Gastrocnemius medialis (tissue), 4 donors: ENCODE measurements at places on chromosomes 4 and X. TPM values are rescaled to one million over a fixed set of nuclear protein-coding genes. Genes with fewer than 3 reads are reported as not detected.

DNA sequence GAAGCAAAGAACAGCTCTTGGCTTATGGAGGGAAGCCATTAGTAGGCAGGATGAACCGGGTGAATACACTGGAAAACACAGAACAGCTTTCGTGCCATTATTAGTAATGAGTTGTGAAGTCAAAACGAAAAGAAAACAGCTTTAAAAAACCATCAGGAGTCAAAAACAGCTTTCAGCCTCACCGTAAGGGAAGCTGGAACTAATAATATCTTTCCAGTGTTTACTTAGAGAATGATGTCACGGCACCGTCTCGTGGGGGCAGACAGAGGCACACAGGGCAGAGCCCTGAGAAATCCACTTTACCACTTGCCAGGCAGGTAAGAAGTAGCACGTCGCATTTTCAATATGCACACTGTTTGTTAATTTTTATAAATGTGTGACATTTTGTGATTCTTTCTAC, 37.9 kb upstream of the HMX1 start:
- no peak for DNase-seq

DNA sequence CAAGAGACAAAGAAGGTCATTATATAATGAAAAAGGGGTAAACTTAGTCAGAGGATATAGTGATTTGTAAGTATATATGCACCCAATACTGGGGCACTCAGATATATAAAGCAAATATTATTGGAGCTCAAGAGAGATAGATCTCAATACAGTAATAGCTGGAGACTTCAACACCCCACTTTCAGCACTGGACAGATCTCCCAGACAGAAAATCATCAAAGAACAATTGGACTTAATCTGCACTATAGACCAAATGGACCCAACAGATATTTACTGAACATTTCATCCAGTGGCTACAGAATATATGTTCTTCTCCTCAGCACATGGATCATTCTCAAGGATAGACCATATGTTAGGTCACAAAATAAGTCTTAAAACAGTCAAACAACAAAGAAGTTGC, 47.2 kb upstream of the RBMXL3 start:
- DNase-seq: no peak

GRCh38 chr4:169268951-169269760, 1.6 kb downstream of the SH3RF1 start:
- DNase-seq: no peak

DNA sequence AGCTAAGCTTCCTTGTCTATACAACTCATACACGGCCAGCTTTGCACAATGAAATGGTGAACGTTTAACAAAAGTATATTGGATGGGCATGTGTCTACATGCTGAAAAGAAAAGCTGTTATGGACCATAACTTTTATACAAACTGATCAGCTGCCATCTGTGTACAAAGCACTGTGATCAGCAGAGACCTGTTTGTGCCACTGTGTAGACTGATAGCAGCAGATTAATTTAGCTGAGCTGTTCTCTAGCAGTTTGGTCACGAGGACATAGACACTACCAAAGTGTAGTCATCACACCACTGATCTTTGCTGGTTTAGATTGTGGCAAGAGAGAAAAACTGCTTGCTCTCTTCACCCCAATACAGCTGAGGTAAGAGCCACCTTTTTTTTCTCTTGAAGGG, 124.5 kb downstream of the RAPGEF2 start:
- DNase-seq: no peak

- DNase-seq: no peak
These were observed 12.1 kb downstream of the NIPAL1 start for GRCh38 chr4:48028696-48029095.

GRCh38 chr4:4486969-4487368, 54.9 kb downstream of the STX18 start:
- no peak for DNase-seq

- no peak for DNase-seq
These were observed 2015.9 kb downstream of the PCDH7 start for GRCh38 chr4:32735856-32736590.

DNA sequence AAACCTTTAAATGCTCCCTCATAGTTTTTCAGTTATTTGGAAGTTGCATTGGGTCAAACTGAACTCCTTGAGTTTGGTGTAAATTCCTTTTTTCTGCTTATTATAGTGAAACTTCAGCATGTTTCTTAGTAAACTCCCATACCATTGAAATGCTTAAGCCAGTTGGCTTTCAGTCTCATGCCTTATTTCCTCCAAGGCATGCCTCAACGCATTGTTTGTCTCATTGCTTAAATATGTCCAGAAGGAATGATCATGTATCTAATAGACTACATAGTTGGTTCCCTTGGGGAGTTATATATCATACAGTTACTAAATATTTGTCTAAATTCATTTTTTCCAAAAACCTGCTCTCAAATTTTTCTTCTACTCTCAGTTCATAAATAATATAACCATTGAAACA, 114.0 kb downstream of the STOX2 start:
- DNase-seq: no peak

DNA sequence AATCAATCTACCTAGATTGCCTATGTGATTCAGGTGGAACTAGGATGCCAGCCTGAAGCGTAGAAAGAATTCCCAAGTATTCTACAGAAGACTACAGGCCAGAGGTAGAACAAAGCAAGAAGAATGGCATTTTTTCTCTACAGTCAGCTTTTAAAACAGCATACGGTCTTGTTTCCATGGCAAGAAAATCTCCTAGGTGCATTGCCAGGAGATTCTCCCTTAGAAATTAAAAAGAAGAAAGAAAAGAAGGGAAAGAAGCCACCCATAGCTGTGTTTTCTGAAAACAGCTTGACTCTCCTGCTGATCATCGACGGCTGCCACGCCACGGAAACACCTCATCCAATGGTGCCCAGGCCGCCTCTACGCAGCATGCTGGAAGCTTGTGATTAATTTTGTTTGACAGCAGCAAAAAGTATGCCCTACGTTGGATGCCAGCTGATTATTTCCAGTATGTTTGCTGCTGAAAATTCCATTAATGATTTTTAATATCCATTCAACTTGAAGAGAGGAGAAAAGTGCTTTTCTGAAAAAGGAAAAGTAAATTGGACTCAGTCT, 24.1 kb downstream of the ANK2 start:
- no peak for DNase-seq

GRCh38 chr4:102625232-102625930, 124.2 kb downstream of the NFKB1 start:
- no peak for DNase-seq

DNA sequence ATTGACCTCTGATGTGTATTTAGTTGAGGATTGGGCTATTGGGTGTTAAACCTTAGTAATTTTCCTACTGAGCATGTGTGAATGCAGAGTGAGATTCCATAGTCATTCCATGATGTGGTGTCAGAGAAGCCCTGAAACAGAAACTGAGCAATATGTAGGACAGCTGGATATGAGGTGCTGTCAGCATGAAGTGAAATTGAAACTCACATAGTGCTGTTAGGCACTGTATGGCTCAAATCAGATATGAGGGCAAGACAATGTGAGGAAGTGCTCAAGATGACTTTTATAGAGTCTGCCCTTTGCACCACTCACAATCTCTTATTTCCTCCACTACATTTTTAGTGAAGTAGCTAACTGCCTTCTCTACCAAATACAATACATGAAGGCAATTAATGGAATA, 188.3 kb downstream of the SH3BGRL start:
- no peak for DNase-seq

DNA sequence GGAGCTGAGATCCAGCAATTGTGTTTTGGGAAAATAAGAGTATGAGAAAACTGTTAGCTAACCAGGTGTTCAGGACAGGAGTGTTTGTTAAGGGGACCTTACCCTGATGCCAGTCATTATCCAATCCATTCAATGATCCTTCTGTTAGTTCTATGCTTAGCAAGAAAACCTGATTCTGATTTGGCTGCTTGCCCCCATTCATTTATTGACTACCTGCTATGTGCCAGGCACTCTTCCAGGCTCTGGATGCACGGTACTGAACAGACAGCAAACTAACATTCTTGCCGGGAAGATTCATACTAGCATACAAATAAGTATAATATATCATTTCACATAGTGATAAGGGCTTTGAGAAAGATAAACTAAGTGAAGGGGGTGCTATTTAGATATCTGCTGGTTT, 1.0 kb upstream of the MECP2 start:
- no peak for DNase-seq

DNA sequence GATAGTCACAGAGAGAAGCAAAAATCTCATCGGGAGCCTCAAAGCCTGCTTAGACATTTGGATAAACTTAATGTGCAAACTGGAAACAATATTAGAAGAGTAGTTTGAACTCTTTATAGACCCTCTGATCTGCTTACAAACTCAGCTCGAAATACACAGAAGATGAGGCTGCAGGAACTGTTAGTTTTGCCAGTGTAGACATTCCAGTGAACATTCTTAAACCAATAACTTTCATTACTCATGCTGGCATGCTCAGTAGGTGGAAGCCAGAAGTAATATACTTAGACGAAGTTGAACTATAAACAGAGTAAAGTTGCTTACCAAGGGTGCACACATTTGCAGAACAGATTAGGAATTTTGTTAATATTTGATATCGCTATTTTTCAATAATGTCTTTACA, 303.5 kb downstream of the ANKRD50 start:
- DNase-seq: no peak

DNA sequence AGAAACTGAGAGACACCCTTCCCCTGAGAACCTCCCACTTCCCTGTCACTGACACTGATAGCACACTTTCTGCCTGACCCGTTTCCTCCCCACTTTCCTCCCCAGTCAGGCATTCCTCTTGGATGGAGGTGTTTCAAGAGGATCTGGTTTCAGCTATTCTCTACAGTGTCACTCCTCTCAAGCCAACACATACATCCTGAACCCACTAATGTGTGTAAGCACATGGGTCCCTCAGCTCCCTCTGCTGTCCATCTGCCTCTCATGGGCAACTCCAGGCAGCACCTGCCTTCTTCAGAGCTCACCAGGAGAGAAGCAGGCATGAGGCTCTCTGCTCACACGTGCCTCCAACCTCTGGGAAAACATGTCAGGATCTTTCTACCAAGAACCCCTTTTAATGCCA, 207.6 kb downstream of the NAF1 start:
- no peak for DNase-seq

- DNase-seq: no peak
These were observed 398.6 kb upstream of the RASGEF1B start for GRCh38 chr4:81870275-81870674.

GRCh38 chr4:184012937-184013336, 107.8 kb downstream of the STOX2 start:
- DNase-seq: no peak

DNA sequence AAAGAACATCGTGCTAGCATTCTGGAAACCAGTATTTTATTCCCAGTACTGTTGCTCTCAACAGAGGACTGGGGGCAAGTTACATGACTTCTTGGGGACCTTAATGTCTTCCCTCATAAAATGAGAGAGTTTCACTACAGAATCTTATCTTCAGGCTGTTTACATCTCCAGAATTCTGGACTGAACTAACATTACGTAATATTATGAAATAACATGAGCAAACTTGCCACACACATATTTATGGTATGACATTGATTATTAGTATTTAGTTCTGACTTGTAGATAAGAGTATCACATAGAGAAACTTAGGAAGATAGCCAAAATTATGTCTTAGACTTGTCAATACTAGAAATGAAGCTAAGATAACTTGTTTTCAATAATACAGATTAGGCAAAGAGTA, 68.0 kb downstream of the NFKB1 start:
- no peak for DNase-seq

DNA sequence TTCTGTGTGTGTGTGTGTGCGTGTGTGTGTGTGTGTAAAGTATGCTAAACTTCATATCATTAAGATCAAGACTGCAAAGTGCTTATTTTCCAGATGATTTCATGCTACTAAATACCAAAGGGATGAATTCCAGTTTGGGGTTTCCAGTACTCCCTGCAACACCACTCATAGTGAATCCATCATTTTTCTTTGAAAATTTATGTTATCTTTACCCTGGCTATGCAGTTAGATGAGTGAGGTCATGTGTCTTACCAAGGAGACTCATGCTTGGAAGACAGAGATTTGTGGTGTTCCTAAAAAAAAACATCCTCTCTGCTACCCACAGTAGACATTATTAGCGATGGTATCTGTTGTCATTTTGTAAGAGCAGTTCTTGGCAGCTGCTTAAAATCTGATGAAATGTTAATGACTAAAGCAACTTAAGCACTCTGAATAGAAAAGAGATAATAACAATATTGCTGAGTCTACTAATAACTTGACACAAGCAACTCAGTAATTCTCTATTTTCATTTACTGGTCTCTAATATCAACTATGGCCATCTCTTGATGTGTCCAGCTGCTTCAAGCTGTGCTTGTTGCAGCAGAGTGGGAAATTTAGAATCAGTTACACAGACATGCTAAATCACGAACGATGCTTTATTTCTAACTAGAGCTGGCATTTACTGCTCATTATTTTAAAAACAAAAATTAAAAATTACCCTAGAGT, 1953.0 kb upstream of the IGFBP7 start:
- DNase-seq: no peak

- DNase-seq: no peak
These were observed 138.3 kb downstream of the GRIA2 start for GRCh38 chr4:157358851-157359250.

DNA sequence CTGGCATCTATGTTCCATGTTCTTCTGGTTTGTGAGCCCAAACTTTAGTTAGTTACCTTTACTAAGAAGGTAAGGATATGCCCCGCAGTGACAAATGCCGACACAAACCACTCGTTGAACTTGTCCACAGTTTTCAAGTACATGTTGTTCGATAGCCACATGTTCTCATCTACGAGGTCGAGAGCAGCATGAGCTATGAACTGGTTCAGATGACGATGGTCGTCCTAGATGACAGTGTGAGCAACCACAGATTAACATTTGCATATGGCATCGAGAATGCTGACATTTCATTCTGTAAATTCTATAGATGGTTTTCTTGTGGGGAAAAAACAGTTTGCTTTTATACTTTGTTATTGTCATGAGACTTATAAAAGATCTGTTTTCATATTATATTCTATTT, 18.0 kb downstream of the TRAPPC2 start:
- DNase-seq: no peak

SMARCA1 gene
- 11.6 TPM for total RNA-seq

ZAR1 gene
- total RNA-seq: not detected

MAGEB10 gene
- not detected for total RNA-seq

ZNF157 gene
- total RNA-seq: not detected

SPIN2A gene
- total RNA-seq: not detected

ADGRL3 gene
- total RNA-seq: 1.2 TPM

FOXO4 gene
- total RNA-seq: 48.0 TPM

FGA gene
- total RNA-seq: 49.0 TPM

MAGEB1 gene
- not detected for total RNA-seq
